ENCODE measurements at places on chromosomes 2 and 18. TPM values are rescaled to one million over a fixed set of nuclear protein-coding genes. Genes with fewer than 3 reads are reported as not detected.

Gene ASB18
- not detected for total RNA-seq

Gene FAM136A
- total RNA-seq = 29.2 TPM

Gene NCK2
- 19.6 TPM for total RNA-seq

Gene CYS1
- 0.37 TPM for total RNA-seq

Gene RAMP1
- 0.23 TPM for total RNA-seq

Gene STPG4
- 0.32 TPM for total RNA-seq

Gene SNED1
- total RNA-seq = 0.14 TPM

Gene G6PC2
- total RNA-seq = not detected

Gene TRIB2
- 8.9 TPM for total RNA-seq

Gene GALNT13
- total RNA-seq = 2.7 TPM

Gene AQP12A
- total RNA-seq = not detected

Gene TMEM87B
- 115 TPM for total RNA-seq

Gene ACVR1C
- 0.37 TPM for total RNA-seq
